ENCODE measurements at places on chromosomes 4 and X.

GRCh38 chrX:20394451-20394850 is 127.7 kb upstream of the RPS6KA3 start:
- no peak for DNase-seq

GRCh38 chrX:69431420-69431819 is 72.7 kb upstream of the NALF2 start:
- DNase-seq, result no peak

- no peak for DNase-seq
These were observed 43.5 kb downstream of the PRKX start for GRCh38 chrX:3669841-3670475.

GRCh38 chr4:5691491-5692132 is 16.7 kb downstream of the EVC2 start:
- no peak for DNase-seq

- DNase-seq, result no peak
These were observed 53.1 kb upstream of the TMEM33 start for GRCh38 chr4:41881981-41882624.

- no peak for DNase-seq
These were observed 626.5 kb upstream of the CPEB2 start for GRCh38 chr4:14375816-14376215.

GRCh38 chrX:4263030-4263803 is 549.8 kb upstream of the PRKX start:
- no peak for DNase-seq

- DNase-seq, result no peak
These were observed 16.3 kb downstream of the SLC6A8 start for GRCh38 chrX:153704021-153704526.

GRCh38 chr4:107999932-108000539 is 10.3 kb downstream of the HADH start:
- no peak for DNase-seq

GRCh38 chrX:30593440-30594200 is 16.1 kb upstream of the TASL start:
- DNase-seq, result no peak

DNA sequence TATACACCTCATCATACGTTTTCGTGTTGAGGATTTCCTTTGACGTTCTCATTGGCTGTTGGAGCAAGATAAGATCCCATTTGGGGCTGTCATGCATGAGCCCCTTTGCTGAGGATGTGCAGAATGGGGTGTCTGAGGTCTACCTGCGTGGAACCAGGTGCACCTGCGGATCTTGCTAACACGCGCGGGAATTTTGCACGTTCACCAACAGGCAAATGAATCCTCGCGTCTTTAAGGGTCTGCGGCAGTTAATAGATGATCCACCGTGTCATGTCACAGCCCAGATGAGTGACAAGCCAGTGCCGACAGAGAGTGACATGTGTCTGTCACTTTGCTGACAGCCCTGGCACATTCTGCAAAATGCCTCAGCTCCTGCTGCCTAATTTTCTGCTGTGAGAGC is 56.3 kb upstream of the SHOX start:
- no peak for DNase-seq
